ENCODE measurements at places on chromosomes 5 and 9.

DNA sequence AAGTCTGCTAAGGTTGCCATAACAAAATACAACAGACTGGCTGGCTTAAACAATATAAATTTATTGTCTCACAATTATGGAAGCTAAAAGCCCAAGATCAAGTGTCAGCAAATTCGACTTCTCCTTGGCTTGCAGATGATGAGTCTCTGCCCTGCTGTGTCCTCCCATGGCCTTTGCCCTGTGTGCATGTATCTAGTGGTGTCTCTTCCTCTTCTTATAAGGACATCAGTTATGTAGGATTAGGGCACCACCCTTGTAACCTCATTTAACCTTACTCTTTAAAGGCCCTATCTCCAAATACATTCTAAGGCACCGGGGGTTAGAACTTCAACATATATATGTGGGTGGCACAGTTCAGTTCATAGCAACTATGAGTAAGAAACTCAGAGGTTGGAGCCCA lies 157.9 kb upstream of the RASA1 start:
- DNase-seq = no peak

- no peak for DNase-seq
Observed at GRCh38 chr9:117293206-117294114, 121.4 kb downstream of the ASTN2 start.

DNA sequence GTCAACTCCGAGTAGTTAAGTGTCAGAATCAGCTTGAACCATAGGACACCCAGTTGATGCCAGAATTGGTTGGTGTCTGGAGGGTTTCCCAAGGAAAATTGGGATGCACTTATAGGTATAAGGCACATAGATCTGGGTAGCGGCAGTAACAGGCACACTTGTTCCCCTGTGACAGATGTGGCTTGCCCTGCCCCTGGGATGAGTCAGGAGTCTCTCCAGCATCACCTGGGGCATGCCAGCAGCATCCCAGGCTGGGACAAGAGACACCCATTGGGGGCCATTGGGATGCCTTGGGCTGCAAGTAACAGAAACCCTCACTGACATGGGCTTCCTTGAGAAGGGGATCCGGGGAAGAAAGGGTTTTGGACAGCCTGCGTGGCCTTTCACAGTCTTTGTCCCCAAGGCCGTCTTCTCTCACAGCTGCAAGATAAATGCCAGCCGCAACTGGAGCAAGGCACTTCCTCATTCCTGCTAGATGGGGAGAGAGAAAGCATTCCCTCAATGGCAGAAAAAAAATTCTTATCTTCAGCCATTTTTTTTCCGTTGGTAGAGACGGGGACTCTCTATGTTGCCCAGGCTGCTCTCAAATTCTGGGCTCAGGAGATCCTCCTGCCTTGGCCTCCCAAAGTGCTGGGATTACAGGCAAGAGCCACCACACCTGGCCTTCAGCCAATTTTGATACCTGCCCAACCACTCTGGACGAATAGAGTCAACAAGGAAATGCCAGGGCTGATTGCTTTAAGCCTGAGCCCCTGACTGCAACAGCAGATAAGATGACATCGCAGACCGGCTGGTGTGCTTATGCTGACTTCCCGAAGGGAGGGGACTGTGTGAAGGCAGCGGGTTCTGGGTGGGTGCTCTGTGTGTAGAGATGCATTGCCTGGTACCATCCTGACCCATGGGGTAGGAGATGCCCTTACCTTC lies 13.3 kb upstream of the RNF130 start:
- DNase-seq = no peak

DNA sequence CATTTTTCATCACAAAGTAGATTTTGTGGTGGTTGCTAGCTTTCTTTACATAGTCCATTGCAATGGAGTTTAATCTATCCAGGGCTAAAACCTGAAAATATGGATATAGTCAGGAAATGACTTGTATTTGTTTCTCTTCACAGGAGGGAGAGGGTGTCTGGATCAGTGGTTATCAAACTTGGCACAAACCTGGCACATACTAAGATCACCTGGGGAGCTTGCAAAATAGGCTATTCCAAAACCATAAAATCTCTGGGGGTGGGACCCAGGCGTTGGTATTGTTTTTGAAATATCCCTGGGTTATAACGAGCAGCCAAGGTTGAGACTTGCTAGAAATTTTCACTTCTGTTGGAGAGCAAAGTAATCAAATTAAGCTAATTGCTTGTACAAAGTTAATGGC lies 179.9 kb downstream of the PCSK1 start:
- no peak for DNase-seq

All from HCEC 1CT (cell line).